ENCODE measurements at places on chromosomes 13 and 19.

- DNase-seq: no peak
These were observed 33.1 kb downstream of the GATAD2A start for GRCh38 chr19:19438366-19439175.

DNA sequence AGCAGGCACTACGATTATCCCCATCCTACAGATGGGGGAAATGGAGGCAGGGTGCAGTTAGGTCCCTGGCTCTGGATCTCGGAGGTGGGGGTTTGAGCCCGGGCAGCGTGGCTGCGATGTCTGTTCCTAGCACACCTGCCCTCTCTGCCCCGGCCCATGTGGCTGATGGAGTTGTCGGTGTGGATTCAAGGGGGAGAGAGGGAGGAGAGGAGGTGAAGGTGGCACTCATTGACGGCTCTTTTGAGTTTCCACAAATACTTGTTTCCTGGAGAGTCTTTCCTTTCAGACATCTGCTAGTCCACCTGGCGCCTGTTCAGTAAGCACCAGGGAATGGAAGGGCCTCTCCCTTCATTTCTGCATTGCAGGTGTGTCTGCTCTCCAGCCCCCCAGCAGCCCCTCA is 69.9 kb downstream of the ARHGEF18 start:
- DNase-seq: no peak

DNA sequence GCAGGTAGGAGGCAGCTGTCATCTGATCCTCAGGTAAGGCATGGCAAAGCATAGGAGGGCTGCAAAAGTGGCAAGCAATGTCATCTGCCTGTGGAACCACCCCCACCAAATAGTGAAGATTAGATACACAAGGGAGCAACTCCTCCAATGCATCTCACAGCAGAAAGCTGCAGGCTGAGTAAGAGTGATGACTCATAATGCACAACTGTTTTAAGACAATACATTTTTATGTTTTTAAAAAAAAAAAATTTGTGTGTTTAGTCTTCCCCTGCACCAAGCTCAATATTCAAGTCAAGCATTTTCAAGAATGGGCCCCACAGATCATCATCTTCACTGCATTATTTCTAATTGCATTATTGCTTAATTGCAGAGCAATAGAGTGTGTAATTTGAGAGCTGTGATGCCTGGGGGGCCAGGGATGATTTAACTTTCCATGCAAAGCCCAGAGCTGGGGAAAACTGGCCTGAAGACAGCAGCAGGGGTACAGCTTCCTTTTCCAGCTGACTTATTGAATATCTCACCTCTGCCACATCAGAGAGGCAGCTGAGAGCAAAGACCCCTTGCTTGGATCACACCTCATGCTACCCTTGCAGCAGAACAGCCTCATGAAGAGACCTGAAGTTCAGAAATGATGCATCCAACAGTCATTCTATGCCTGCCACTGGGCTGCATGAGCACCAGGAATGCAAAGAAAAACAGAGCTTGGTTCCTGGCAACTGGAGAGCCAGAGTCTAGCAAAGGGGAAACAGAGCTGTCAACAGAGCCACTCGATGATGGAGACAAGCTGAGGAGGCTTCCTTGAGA is 22.7 kb upstream of the POP4 start:
- DNase-seq: no peak

GRCh38 chr13:48144413-48145035 is 49.6 kb upstream of the MED4 start:
- DNase-seq: no peak

DNA sequence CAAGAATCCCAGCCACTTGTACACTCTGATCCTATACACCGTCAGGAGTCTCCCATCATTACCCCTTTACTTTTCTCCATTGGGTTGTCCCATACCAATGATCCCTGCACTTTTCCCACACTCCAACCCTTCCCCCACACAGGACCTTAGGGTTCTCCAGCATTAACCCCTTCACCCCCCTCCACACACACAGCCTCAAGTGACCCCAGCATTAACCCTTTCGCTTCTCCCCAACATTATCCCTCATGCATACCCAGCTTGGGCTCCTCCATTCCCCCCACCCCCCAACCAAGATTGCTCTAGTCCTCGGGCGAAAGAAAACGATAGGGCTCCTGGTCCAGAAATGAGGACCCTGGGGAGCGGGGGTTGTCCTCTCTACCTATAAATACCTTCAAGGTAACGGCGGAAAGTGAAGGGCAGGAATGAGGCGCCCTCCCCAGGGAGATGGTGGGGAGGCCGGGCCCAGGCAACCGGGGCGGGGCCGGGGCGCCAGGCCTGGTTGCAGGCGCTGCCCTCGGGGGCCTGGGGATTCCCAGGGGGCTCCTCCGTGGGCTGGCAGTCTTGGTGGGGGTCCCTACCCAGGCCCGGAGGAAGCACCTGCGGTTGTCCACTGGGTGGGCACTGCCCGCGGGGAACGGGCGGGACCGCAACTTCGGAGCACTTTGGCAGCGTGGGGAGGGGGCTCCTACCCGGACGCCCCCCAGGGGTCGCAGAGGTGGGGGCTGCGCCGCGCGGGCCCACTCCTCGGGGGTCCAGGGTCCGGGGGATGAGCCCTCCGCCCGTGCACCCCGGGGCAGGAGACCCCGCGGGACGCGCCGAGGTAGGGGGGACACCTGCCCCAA is 757 bp downstream of the WIZ start:
- no peak for DNase-seq

GRCh38 chr19:869245-870177 is 10.0 kb downstream of the CFD start:
- DNase-seq: no peak

DNA sequence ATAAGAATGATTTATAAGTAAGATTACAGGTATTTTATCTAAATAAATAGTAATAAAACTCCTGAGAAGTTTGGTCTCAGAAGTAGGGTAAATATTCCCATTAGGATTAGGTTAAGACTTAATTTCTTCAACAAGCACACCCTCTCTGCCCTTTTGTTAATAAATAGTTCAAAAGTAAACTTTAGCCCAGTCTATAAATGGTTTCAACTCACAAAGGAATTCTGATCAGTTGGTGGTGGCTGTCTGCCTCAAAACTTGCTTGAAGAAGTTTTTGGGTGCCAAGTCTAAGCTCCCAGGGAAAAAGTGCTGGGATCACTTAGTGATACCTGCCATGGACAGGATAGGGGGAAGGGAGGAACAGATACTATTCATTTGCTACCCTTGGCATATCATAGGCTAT is 22.9 kb downstream of the MBNL2 start:
- DNase-seq: no peak

- DNase-seq: no peak
These were observed 362.6 kb downstream of the KLF5 start for GRCh38 chr13:73421310-73421912.

- peak; percentile 99 for DNase-seq
These were observed 2.4 kb upstream of the MYCBP2 start for GRCh38 chr13:77329133-77329910.

DNA sequence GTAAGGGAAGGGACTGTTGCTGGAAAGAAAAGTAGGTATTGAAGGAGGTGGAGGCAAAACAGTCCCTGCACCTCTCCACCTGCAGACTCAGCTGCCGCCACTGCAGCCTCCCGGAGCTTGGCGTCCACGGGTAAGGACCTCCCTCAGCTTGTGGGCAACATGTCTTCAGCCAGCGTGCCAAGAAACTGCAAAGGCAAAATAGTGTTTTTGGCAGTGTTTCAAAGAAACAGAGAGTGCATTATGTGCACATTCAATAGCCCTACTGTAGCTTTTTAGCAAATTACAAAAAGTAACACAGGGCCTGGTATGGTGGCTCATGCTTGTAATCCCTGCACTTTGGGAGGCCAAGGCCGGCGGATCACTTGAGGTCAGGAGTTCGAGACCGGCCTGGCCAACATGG is 57.4 kb downstream of the ATP11A start:
- DNase-seq: no peak

DNA sequence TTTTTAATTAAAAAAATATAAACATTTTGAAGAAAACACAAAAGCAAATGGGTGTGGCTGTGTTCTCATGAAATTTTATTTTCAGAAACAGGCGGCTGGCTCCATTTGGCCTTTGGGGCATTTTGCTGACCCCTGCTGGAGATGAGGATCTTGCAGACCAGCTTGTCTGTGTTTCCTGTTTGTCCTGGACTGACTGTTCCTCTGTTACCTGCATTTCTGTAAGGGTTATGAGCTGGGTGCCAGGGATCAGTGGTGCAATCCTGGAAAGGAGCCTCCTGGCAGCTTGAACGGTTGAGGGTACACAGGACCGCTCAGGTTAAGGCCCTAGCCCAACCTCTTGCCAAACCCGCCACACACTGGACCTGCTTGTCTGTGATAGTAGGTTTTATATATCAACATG is 49.9 kb downstream of the ZNF787 start:
- DNase-seq: no peak

GRCh38 chr19:16160943-16161560 is 12.3 kb downstream of the CIB3 start:
- no peak for DNase-seq

DNA sequence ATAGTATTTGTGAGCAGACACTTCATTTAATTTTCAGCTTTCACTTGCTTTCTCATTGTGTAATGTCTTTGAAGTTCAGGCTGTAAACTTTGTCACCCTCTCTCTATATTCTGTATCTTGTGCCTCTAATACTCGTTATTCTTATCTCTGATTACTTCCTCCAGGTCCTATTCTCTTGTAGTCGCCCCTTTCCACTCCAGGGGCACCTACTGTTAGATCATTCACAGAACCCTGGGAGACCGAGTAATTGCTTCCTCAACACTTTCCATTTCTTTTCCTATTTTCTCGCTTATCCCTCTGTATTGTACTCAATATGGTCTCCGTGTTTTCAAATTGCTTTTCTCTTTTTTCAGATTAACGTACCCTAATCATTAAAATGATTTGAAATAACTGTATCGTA is 93.9 kb upstream of the TDRD3 start:
- DNase-seq: no peak

GRCh38 chr13:103044056-103044455 is 22.2 kb downstream of the SLC10A2 start:
- DNase-seq: no peak

GRCh38 chr13:42597505-42597904 is 23.6 kb downstream of the TNFSF11 start:
- no peak for DNase-seq

GRCh38 chr19:15869109-15869555 is 28.7 kb downstream of the CYP4F2 start:
- DNase-seq: peak; percentile 48

GRCh38 chr19:39480337-39481228 is at the start of gene TIMM50:
TIMM50 (plus strand) TSS chr19:39480838; CDS start chr19:39480854, 16 bp downstream.
- DNase-seq: peak; percentile 98

DNA sequence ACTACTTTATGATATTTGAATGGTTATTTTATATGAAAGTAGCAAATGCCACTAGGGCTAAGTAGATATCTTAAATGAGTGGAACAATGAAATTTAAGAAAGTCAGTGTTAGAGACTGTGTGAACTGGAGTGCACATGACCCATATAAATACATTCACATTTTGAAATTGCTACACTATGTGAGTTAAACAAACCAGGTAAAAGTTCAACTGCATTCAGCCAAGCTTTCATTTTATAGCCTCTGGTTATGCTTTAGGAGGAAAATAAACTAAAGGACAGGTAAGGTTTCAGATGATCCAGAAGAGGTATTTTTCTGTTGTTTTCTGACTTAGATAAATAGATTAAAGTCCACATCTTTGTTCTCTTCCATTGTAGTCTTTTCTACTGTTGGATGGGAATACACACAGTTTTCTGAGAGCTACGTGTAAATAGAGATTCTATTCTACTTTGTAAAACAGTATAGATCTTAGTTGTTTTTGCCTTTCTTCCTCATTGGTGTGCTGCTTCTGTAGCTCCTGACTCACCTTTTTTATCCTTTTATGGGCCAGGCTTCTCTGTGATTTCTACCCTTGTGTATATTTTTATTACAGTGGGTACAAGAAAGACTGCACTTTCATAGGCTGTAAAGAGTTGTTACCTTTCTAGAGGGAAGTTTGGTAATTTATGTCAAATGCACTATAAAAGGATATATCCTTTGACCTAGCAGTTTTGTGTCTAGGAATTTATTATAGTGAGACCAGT is 54.6 kb upstream of the KCTD4 start:
- no peak for DNase-seq

GRCh38 chr13:24742977-24743376 is 21.0 kb upstream of the RNF17 start:
- DNase-seq: no peak

GRCh38 chr19:1744822-1745563 is 8.3 kb upstream of the ONECUT3 start:
- no peak for DNase-seq

DNA sequence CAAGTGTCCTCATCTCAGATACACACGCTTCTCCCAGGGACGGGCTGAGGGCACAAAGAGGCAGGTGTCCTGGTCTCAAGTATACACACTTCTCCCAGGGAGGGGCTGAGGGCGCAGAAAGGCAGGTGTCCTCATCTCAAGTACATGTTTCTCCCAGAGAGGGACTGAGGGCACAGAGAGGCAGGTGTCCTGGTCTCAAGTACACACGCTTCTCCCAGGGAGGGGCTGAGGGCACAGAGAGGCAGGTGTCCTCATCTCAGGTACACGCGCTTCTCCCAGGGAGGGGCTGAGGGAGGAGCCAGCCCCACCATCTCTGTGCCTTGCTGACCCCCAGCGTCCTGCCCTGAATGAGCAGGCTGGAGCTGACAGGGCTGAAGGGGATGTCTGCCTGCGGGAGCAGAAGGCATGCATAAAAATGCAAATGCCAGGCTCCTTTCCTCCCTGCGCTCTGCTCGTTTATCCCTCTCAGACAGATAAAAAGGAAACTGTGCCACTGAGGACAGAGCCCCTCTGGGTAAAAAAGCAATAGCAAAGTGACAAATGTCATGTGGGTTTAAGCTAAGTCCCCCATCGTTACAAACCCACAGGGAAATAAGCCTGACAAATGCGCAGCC is 96.1 kb upstream of the UQCRFS1 start:
- no peak for DNase-seq

DNA sequence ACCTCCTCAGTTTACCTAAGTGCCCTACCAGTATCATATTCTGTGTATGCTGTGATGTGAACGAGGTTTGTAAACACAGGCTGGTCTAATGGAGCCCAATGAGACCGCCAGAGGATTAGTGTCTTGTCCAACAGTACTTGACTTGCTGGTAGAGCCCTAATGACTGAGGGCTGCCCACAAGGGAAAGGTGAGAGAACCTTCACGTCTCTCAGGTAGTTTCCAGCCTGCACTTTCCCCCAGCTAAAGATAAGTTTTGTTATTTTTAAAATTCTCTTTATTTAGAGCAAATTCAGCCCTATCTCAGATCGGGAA is 498 bp upstream of the RBM26 start:
- no peak for DNase-seq

- no peak for DNase-seq
These were observed 40.8 kb downstream of the CAPN12 start for GRCh38 chr19:38703509-38703908.

- DNase-seq: no peak
These were observed 2.4 kb downstream of the ALOX5AP start for GRCh38 chr13:30737511-30738337.

DNA sequence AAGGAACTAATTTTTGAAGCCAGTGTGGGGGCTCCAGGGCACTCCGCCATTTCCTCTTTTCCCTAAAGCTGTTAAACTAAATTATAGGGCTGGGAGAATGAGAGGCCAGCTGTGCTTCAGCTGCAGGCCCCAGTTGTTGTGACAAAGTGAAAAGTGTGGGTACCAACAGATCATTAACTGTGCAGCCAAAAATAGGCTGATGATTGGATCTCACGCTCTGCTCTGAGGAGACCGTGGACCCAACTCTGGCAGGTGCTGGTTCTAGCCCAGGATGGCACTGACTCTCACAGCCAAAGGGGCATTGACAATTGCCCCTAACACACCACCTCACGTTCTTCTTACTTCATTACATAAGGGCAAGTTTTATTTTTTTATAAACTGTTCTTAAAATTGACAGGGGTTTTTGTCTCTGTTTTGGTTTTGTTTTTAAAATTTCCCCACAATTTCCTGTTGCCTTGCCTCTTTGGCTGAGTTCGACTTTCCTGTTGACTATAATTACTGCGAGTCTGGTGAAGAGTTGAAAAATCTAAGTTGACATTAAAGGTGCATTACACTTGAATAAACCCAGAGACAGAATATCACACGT is 391.0 kb downstream of the FGF9 start:
- DNase-seq: peak; percentile 36
